ENCODE measurements at places on chromosomes 11 and 22.

GRCh38 chr11:104620991-104621390, 277.3 kb downstream of the CASP12 start:
- no peak for DNase-seq

DNA sequence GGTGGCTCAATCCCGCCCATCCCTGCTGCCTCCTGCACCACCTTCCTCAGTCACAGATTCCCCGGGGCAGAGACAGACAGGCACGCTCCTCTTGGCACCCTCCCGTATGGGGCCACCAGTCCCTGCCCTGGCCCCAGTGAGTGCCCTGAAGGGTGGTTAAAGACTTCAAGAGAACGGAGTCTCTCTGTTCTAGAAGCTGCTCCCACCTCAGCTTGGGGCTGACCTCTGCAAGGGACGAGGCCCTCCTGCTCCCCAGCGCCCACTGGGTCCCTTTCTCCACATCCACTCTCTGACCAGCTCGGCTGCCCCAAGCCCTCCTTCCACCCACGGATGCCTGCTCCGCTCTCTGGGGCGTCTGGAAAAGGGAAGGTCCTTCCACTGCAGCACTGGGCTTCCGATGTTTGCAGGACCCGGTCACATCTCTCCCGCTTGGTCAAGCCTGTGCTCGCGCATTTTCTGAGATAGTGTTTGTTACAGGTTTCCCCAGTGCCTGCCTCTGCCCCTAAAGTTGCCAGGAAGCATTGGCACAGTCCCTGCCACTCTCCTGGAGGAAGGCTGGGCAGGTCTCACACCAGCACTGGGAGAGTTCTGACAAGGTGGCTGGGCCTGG, 1487.9 kb downstream of the TBC1D22A start:
- no peak for DNase-seq

GRCh38 chr22:47801541-47802245, 1039.2 kb downstream of the TBC1D22A start:
- no peak for DNase-seq

GRCh38 chr22:26479792-26480610, 3.6 kb downstream of the HPS4 start:
- no peak for DNase-seq

DNA sequence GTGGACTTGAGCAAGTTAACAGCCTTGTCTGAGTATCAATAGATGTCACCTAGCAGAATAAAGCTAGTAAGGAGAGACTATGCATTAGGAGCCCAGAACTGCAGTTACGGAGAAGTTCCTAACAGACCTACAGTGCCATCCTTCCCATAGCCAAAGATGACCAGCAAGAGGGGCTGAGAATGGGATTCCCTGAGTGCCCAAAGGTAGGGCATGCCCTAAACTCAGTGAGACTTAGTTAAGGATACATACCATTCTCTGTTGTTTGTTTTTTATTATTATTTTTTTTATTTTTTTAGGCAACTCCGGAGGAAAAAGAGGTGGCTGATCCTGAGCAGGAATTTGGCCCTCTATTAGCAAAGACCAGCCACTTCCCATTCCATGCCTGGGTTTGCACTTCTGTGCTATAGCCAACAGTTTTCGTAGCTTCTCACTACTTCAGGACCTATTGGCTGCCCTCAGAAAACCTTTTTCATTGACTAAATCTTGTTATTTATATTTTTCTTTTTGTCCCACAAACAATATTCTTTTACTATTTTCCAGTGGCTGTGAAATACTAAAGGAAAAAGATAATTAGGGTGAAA, 33.3 kb upstream of the CCDC34 start:
- no peak for DNase-seq

DNA sequence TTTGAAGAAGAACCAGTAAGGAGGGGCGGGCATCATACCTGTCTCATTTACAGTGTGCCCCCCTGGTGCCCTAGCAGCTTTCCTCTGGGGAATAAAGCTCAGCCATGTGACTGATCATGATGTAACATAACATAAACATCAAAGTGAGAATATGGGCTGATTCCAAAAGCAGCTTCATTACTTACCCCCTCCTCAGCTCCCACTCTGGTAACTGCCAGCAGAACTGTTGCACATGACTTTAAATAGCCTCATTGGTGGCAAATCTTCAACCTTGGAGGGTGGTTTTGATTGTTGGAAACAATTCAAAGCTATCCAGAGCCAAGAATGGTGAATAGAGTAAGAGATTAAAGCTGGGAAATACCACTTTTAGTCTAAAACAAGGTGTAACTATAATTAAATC, 384.6 kb downstream of the BUD13 start:
- no peak for DNase-seq

DNA sequence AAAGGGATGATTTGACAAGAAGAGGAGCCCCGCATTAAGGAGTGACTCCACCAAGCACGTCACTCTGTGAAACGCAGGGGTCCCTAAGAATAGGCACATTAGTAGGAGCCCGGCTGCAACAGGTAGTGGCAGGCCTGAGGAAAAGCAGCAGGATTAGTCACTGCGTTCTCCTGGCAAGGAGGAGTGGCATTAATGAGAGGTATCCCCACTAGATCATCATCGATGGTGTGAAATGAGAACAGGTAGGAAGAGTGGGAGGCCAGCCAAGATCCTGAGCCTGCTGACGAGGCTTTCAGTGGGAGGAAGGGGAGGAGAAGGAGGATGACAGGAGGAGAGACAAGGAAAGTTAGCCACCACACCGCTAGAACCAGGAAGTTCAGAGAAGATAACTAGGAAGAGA, 38.6 kb downstream of the NRXN2 start:
- DNase-seq = no peak

DNA sequence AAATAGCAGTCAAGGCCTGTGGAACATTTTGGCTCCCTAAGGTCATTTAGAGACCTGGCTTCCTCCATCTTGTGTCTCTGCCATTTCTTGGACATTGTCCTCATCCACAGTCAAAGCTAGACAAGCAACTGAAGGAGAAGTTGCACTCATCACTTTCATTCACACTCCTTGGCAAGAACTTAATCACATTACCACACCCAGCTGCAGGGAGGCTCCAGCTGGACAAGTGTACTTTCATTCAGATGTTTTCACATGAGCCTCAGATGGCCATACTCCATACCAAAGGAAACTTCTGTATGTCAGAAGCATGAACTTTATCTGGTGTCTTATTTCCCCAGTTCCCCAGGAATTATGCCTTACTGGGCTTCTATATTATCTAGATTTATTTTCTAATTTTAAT, 537.4 kb downstream of the TMEM135 start:
- DNase-seq = no peak

- DNase-seq = no peak
Measured at GRCh38 chr22:17941471-17942406, 82.6 kb downstream of the MICAL3 start.

DNA sequence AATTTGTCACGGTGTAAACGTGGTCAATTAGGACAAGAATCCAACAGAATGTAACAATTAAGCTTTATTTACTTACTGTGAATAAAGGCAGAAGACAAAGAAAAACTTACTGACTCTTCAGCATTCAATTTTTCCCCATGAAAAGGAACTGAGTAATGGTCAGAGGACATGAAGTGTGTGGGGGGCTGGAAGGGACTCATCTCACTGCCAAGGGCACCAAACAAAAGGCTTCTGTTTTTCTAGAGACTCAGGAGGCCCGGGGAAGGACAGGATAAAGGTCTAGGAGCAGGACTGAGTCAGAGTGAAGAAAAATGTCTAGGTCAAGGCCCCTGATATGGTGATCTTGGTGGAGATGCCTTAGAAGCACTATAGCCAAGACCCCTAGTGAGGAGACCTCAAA, 564.2 kb upstream of the ANO5 start:
- DNase-seq = no peak

DNA sequence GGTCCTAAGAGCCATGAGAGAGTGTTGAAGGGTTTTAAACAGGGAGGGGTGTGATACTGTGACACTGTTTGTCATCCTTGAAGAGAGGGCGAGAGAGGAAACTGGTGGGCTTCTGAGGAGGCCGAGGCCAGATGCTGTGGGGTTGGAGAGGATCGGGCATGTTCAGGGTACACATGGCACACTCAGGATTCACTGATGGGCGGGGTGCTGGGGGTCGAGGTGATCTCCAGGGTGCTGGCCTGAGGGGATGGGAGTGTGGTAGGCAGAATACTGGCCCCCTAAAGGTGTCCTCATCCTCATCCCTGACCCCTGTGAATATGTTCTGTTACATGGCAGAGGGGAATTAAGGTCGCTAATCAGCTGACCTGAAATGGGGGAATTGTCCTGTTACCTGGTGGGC, 7.3 kb downstream of the TBC1D22A start:
- DNase-seq = no peak

DNA sequence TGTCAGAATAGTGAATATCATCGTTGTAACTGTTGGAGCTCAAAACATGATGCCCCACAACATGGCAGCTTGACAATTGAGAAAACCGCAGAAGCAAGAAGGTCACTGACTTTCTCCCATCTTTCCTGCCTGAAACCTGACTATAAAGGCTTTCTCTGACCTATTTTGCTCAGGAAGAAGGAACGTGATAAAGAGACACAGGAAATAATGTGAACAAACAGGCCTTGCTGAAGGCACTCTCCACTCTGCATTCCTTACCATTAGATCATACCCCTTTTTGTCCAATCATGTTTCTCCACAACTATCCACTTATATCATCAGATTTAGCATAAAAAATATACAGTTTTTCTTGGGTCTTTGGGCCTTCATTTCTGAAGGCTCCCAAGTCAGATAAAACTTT, 916.8 kb downstream of the METTL15 start:
- no peak for DNase-seq

- no peak for DNase-seq
Measured at GRCh38 chr11:86681483-86681756, 9.0 kb upstream of the ME3 start.

DNA sequence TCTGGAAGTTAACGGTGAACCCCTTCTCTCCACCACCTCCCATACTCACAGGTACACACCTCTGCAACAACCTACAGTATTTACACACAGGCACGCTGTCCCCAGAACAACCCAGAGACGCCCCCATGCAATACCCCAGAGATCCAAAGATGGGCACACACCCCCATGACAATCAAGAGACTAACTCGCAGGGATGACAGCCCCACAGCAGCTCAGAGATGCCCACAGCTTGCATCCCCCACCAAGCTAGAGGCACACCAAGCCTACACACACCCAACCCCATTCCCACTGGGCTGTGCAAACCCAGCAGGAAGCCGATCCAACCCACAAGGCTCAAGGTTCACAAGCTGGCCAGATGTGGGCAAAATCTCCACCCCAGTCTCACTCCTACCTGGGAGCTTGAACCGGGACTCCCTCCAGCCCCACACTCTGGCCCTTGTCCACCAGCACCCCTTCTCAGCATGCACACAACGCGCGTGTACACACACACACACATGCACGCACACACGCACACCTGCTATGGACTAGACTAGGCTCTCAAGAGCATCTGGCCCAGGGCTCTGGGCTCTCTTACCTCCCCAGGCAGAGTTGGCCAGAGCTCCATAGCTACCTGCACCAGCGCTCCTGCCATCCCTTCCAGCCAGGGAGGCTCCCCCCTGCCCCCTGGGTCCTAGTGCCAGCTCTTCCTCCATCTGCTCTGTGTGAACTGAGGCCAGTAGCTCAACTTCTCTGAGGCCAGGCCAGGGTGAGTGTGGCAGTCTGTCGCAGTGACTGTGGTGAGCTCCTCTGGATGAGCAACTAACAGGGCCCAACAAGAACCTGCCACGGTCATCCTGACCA, 11.5 kb downstream of the STARD10 start:
- DNase-seq = no peak

All from mucosa of gallbladder (tissue), 1 donor.